ENCODE measurements at places on chromosomes 2 and 18.

GRCh38 chr2:1972422-1972821 lies 228.1 kb upstream of the PXDN start:
- no peak for DNase-seq

DNA sequence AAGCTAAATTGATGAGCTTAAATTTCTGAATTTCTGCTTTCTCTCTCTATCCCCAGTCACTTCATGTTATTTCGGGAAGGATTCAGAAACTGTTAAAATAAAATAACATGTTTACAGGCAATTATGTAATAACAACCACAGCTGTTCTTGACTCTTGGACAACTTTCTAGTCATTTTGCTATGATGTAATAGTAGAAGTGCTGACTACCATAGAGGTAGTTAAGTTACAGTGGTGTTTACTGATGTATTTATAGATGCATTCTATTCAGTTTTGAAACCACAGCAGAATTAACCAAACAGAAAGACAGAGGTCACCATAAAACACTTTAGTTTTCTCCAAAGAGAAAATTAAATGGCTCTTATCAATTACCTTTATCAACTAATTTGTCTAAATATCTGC lies 1292.0 kb upstream of the CHAC2 start:
- no peak for DNase-seq

- DNase-seq, result no peak
Measured at GRCh38 chr2:58853420-58853819, 612.3 kb upstream of the FANCL start.

- DNase-seq, result no peak
Measured at GRCh38 chr2:38462121-38462661, 85.1 kb upstream of the ATL2 start.

DNA sequence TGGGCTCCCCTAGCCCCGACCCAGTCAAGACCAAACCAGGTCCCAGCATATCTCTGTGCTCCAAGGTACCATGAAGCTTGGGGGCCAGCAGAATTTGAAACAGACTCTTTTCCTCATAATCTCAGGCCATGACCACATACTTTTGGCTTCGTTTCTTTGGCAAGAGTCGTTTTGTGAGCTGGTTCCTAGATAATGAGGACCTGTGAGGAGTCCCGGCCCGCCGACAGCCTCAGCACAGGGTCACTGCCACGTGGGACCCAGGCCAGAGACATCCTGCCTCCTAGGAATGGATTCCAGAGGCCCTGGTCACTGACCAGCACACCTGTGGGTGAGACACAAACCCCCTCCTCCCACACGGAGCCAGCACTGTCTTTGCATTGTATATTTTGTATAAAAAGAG lies 73.5 kb downstream of the VAPA start:
- no peak for DNase-seq

DNA sequence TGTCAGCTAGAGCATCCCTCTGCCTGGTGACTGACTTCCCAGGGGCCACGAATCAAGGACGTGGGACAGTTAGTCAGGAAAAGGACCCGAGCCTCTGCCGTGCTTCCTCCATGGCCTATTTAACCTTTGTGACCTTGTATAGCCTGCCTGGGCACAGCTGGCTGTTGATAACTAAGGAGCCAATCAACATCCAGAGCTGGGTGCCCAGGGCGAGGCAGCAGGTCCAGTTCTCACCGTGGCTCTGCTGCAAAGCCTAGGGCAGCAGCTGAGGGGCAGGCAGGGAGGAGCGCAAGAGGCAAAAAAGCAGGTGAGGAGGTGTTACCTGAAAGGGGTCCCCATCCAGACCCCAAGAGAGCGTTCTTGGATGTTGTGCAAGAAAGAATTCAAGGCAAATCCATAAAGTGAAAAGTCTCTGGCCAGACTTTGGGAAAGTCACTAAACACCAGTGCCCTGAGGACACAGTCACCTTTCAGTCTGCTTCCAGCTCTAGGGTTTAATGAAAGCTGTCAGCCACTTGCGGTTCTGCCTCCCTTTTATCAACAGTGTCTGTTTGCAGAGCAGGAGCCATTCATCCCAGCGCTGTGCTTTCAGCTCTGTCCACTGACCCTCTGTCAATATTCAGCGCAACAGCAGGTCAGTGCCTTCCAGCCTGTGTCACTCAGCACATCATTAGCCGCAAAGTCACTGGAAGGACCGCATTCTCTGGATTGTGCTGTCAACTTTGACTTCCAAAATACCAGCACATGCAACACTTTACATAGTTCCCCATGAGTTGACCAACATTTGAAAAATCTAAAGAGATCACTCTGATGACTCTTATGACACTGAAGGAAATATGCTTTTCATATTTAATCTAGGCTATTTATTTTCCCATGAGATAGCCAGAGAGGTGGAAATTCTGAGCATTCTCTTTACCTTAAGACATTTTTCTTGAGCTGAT lies 38.6 kb upstream of the ASAP2 start:
- no peak for DNase-seq

DNA sequence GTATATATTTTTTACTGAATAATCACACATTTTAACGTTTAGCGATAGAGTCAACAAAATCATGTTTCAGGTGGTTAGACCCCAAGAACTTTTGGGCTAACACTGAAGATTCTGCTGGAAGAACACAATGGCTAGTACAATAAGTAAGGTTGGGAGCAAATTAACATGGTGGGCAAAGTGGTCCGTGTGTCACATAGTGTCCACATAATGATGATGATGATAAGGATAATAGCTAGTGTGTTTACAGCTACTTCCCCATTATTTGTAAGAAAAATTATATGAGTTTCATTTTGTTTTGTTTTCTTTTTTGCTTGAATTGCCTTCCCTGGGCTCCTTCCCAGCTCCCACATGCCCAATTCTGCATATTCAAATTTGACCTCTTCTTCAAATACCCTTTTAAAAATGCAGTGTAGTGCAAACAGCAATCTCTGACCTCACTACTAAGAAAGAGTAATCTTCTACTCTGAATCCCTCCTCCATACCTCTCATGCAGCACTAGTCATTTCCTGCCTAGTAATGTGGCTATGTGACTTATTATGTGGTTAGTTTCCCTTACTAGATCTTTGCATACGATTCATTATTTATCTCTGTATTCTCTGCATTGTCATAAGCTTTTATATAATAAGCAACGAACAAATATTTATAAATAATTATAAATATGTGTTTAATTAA lies 16.9 kb upstream of the VPS54 start:
- DNase-seq, result no peak

DNA sequence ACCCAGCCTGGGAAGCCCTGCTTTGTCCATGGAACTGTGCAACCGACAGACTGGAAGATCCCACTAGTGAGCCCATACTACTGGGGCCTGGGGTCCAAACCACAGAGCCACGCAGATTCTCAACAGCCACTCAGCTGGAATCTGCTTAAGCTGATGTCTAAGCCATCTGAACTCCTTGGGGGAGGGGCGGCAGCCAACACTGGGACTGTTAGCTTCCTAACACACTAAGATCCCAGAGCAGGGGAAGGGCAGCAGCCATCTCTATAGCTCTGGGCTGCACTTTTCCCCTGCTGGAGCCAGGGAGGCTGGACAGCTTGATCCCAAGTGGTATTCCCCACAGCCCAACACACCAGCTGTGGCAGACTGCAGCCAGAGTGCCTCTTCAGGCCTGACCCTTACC lies 118.3 kb downstream of the RPRM start:
- DNase-seq, result no peak

GRCh38 chr2:100812573-100812972 lies 7.4 kb upstream of the NPAS2 start:
- no peak for DNase-seq

All from activated CD4-positive, alpha-beta T cell treated with anti-CD3 and anti-CD28 coated beads, Interleukin-2, amount 50 U/mL, for 1 hour (primary cell).